ENCODE measurements at places on chromosomes 1 and 21. TPM values are rescaled to one million over a fixed set of nuclear protein-coding genes. Genes with fewer than 3 reads are reported as not detected.

DNA sequence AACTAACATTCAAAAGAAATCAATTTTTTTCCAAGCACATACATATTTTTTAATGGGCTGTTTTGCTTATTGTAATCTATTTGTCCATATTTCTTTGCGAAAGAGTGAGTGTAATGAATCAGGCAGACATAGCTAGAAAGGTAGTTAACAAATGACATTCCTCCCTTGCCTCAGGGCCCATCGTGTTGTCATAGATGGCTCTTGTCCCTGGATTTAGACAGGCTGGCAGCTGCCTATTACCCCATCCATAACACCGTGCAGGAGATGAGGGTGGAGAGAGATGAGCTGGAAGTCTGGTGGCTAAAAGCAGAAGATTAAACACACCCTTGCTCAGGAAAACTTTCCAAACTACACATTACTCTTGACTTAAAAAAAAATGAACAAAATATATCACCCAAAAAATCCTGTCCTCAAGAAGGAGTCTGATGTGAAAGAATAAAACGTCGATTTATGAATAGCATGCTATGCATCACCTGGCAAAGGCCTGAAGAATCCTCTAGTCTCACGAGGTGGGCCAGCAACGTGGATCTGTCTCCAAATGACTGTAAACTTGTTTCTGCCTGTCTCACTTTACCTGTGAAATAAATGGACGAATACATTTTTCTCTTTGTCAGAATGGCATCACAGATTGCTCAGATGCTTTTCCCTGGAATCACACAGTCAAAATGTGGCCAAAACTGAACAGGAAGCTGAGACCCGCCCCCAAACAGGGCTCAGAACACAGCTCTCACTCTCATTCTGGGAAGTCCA is 55.7 kb downstream of the C21orf91 start:
- DNase-seq: no peak

- no peak for DNase-seq
Observed at GRCh38 chr1:117673405-117673804, 67.6 kb downstream of the TENT5C start.

The CAPN8 gene
- 0.34 TPM for total RNA-seq

- no peak for DNase-seq
Observed at GRCh38 chr21:42594616-42595282, 58.7 kb upstream of the PDE9A start.

GRCh38 chr1:2612591-2613365 is 20.0 kb downstream of the MMEL1 start:
- DNase-seq: no peak

- no peak for DNase-seq
Observed at GRCh38 chr1:65605621-65606020, 185.2 kb downstream of the LEPR start.
